Neural progenitor cell (in vitro differentiated cells): ENCODE measurements at places on chromosomes 3 and 15. TPM values are rescaled to one million over a fixed set of nuclear protein-coding genes. Genes with fewer than 3 reads are reported as not detected.
A peak's percentile ranks its signal among the peaks of the same experiment; 100 is the strongest.

- no peak for DNase-seq
These were observed 130.6 kb upstream of the MEF2A start for GRCh38 chr15:99435113-99435695.

KCNAB1 gene
- total RNA-seq = 0.15 and 0.24 TPM in 2 replicates

GRCh38 chr3:8328967-8329366, 172.7 kb upstream of the LMCD1 start:
- DNase-seq = no peak

DNA sequence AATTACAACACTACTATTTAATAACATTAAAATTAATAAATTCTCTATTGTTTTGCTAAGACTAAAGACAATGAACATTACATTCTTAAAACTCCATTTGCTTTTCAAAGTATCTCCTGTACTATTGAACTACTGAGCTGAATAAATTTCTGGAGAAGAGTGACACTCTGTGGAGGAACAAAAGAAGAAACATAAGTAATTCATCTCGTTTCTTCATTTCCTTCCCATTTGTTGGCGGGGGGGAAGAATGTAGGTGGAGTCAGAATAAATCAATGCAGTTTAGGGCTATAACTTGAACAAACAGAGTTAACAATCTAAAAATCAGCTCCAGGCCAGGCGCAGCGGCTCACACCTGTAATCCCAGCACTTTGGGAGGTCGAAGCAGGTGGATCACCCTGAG, 32.7 kb downstream of the EFHB start:
- no peak for DNase-seq

DNA sequence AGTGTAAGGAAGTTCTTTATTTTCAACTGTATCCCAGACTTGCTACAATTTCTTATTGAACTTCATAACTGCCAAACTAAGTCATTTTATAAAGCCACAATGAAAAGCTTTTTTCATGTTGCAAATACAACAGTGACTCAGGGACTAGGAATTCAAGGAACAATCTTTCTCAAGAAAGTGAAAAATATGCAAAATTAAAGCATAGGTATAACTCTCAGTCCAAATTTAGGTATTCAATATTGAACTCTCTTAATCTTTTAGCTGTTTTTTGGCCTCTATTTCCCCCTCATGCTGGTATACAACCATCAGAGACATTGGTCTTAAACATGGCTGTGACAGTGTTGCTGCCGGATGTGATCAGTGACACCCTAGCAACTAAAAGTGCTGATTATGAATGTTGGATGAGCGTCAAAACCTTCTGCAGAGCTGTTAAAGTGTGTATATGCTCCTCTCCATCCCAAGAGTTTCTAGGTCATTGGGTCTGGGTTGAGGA, 476.9 kb downstream of the ZNF385D start:
- DNase-seq = no peak

SHC4 gene
- total RNA-seq = 1.9 and 2.2 TPM in 2 replicates

ULK3 gene
- total RNA-seq = 22.7 and 37.4 TPM in 2 replicates

DNA sequence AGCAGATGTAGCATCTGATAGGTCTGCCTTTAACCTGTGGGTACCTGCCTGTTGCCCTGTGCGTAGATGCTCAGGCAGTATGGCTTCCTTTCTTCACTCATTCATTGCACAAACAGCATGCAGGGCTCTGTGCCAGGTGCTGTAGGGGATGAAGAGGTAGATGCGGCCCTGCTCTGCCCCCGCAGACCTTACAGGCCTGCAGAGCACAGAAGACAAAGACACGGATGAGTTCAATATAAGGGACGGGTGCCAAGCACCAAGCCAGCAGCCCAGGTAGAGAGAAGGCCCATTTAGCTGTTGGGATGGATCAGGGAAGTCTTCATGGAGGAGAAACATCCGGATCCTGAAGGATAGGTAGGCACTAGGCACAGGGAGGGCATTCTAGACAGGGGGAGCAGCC, 69.4 kb downstream of the AAGAB start:
- no peak for DNase-seq

EFHB gene
- 1.7 and 2.0 TPM in 2 replicates for total RNA-seq

- DNase-seq = no peak
These were observed 21.7 kb downstream of the NMNAT3 start for GRCh38 chr3:139655909-139656595.

FAM3D gene
- 0.11 and 0.15 TPM in 2 replicates for total RNA-seq

TMA7 gene
- total RNA-seq = 472 and 510 TPM in 2 replicates

DNA sequence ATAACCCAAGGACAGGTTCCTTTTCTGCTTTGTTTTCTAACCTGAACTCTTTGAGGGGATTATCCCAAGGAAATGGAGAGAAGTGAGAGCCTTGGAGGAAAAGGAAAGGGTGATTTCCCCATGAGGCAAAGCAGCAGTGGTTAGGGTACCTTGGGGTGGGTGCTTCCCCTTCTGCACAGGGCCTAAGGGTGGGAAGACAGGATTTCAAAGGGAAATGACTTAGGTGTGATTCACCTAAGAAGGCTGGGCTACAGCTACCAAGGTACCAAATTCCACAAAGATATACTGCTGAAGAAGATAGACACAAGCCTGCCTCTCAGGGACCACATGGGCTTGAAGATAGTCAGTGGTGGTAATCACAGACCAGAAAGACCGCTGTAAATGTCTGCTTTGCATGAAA, 325.3 kb upstream of the DPH6 start:
- no peak for DNase-seq

GLDN gene
- total RNA-seq = 2.4 and 5.3 TPM in 2 replicates

DNA sequence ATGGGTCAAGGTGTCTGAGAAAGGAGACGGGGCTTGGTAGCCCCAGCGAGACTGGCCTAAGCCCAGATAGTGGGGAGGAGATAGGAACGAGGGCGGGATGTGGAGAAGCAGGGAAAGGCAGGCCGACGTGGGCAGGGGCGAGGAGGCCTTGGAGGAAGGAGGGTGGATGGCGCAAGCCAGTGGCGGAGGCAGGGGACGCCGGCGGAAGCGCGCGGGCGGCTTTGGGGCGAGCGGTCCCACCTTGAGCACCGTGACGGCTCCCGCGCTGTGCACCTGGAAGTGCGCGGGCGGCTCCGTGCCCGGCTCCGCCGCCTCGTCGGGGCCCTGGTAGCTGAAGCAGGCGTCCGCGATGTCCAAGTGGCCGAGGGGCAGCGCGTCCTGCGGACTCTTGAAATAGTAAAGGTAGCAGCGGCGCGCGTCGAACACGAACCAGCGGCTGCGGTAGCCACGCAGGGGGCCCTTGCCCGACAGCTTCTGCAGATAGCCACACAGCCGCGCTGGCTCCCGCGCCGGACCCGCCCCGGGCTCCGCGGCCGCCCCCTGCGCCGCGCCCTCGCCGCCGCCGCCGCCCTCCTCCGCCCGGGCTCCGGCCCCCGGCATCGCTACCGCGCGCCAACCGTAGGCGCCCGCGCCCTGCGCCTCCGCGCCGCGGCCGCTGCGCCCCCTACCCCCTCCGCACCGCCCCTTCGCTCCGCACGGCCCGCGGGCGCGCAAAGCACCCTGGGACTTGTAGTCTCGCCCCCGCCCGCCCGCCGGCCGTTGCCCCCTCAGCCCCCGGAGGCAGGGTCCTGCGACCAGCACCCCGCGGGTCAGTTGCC, at the start of gene TBC1D2B:
Gene TBC1D2B, minus strand, starts transcription at position 659 of the 818 bp plus-strand sequence. Its CDS starts 59 bp downstream, at position 600.
- DNase-seq = peak; percentile 90

GP5 gene
- total RNA-seq = 0.03 TPM in 1 of 2 replicates, not detected in the other

- no peak for DNase-seq
These were observed 39.8 kb downstream of the CHDH start for GRCh38 chr3:53806182-53807116.

PLA1A gene
- not detected in 2 replicates for total RNA-seq

DNA sequence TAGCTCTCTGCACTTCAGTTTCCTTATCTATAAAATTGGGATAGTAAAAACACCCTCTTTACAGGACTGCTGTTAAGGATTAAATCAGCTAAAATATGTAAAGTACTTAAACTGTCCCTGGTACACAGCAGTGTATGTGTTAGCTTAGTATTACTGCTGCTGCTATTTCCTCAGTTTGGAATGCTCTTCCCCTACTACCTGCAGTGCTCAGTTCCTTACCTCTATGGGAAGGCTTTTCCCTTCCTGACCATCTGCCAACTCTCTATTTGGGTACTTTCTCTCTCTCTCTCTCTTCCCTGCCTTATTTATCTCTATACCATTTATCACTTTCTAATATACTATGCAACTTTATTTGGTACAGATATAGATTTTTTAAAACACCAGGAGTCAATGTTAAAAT, 26.5 kb downstream of the KPNA4 start:
- DNase-seq = no peak

DNA sequence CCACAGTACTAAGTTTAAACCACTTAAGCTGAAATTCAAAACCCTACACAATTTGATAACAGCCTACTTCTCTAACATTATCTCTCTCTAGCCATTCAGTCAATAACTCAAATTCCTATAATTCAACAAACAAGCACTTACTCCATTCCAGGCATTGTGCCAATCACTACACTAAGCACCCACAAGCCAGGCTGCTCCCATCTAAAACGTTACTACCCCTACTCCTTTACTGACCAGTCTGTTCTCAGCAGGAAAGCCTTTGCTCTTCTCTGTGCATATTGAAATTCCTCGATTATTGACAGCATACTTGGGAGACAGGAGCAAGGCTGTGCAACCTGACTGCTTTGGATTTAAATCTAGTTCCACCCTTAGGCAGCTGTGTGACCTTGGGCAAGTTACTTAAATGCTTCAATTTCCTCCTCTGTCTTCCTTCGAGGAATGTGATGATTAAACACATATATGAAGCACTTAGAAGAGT, 177.2 kb upstream of the THBS1 start:
- DNase-seq = no peak

GRCh38 chr3:113825090-113825489, 13.5 kb upstream of the GRAMD1C start:
- DNase-seq = no peak

TM4SF1 gene
- total RNA-seq = not detected in 2 replicates

DNA sequence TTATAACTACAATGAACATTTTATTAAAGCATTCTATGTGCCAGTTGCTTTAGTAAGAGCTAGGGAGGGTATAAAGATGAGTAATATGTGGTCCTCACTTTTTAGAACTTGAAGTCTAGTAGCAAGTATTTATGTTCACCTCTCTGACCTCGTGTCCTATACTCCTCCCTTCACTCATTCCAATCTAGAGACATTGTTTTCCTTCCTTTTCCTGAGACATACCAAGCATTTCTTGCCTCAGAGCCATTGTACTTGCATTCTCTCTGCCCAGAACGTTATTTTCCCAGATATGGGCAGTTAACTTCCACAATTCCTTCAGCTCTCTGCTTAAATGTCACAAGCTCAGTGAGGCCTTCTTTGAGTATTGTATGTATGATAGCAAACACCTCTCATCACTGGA, 408.6 kb downstream of the PDCD6IP start:
- no peak for DNase-seq

CFAP44 gene
- total RNA-seq = 3.1 and 8.3 TPM in 2 replicates

DNA sequence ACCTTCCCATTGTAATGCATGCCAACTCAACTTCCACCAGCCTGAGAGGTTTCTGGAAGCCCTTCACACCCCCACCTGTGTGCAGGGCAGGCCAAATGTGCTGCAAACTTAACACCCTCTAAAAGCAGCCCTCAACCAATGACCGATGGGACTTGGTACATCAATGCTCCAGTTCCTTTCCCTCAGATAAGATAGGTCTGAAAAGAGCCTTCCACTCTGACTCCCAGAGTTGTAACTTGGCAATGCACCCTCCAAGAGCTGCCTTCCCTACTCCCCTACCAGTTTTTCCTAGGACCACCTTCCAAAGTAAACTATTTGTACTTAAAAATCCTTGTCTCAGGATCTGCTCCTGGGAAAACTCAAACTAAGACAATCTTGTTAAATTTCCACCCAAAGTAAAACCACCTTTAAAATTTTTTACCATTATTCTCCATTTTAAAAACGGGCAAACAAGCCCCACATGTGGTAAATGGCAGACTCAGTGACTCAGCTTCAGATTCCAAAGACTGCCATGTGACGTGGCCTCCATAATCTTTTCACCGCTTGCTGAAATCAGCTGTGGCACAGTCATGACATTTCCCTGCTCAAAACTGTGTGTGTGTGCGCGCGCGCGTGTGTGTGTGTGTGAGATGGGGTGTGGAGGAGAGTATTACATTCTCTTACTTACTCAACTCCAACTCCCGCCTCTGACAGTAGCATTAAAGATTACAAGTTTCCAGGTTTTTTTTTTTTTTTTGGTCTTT, 17.2 kb downstream of the RASGRP1 start:
- no peak for DNase-seq

DNA sequence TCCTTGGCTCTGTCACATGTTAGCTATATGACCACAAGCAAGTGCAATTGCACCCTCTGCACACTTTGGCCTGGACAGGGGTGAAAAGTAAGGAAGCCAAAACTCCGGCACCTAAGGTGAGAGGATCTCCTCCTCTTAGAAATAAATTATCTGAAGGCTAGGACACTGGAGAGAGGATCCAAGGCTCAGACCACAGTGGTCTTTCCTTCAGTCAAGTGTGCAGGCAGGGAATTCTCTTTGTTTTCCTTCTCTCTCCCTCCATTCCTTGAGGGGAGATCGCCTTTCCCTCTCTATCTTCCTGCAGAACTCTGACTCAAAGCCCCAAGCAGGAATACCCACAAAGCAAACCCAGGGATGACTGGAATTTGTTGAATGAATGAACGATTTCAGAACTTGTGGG, 3.1 kb upstream of the MEGF11 start:
- DNase-seq = no peak

RLBP1 gene
- 1.3 and 2.6 TPM in 2 replicates for total RNA-seq

DNA sequence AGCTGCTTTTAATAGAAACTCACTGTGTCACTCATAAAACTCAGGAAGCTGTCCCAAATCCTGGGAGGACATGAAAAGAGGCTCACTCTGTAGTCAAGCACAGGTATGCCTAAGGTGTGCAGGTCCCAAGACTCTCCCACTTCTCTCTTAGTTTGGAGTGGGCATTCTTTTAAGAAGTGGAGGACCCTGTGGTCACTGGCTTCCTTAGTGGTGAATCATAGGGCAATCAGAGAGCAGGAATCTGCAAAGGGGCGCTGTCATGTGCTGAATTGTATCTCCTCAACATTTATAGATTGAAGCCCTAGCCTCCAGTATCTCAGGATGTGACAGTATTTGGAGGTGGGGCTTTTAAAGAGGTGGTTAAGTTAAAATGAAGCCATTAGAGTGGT, 47.2 kb upstream of the ZBTB38 start:
- no peak for DNase-seq

DNA sequence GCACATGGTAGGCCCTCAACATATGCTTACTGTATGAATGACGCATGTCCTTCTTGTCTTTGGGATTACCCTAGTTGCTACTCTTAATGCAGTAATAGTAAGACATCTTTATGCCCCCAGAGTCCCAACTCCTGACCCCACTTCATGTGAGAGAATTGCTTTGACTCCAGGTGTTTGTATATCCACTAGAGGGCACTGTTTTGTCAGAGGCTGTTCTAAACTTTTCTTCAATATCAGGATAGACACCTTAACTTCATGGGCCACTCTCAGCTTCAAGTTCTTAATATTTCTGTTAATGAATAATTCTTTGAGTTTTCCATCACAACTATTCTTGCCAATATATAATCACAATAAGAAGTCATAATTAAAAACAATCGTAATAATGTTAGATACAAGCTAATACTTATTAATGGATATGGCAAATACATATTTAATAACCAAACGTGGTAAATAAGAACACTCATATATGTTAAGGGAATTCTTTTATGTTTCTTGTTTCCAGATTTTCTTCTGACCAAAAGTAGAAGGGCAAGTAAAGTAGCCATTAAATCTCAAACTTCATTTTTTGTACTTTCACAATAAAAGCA, 337.2 kb upstream of the DNAJC19 start:
- DNase-seq = peak; percentile 65

- no peak for DNase-seq
These were observed 17.6 kb downstream of the ASB14 start for GRCh38 chr3:57274845-57275244.

GRCh38 chr3:152197937-152198336, 70.8 kb upstream of the MBNL1 start:
- no peak for DNase-seq
